ENCODE measurements at places on chromosomes 1 and 21. TPM values are rescaled to one million over a fixed set of nuclear protein-coding genes. Genes with fewer than 3 reads are reported as not detected.

The FAM151A gene
- not detected for total RNA-seq

The GJB3 gene
- total RNA-seq: not detected

The SPRR2G gene
- not detected for total RNA-seq

DNA sequence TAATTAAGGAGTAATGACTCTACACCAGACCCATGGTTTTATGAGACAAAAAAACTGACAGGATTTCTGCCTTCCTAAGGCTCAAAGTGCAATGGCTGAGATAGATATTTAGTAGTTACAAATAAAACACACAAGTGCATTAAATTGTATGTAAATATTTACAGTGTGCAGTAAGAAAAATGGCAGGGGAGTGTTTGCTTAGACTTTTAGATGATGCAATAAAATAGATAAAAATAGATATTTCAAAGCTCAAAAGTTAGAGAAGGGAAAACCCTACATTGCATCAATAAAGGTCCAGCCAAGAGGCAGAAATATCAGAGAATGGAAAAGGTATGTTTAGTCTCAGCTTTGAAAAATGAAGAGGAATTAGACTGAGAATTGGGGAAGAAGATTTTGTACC is 226.3 kb upstream of the FGGY start:
- DNase-seq: no peak

DNA sequence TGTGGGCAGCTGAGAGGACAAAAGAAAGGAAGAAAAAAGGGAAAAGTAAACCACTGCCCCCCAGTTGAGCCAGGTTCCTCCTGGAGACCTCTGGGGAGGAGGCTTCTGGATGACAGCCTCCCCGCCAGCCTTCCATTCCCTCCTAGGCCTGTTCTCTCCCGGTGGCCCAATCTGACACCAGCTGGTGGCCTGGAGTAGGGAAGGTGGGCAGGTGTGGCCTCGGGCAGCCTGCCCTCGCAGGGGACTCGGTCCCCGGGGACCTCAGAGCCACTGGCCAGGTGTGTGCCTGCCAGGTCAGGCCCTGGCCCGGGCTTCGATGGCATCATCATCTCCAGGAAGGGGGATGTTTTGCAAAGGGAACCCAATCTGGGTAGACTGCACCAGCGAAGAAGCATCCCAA is 159.0 kb downstream of the CASZ1 start:
- no peak for DNase-seq

DNA sequence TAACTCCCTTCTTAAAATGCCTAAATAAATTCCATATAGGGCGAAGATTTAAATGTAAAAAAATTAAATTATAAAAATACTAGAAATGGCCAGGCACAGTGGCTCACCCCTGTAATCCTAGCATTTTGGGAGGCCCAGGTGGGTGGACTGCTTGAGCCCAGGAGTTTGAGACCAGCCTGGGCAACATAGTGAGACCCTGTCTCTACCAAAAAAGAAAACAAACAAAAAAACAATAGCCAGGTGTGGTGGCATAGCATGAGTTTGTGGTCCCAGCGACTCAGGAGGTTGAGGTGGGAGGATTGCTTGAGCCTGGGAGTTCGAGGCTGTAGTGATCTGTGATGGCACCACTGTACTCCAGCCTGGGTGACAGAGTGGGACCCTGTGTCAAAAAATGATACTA is 17.8 kb downstream of the SORT1 start:
- DNase-seq: no peak
